Stimulated activated CD8-positive, alpha-beta memory T cell treated with anti-CD3 and anti-CD28 coated beads, Interleukin-12 subunit alpha, Interleukin-12 subunit beta, amount 100 ng/mL, for 4 hours (primary cell): ENCODE measurements at places on chromosomes 5 and 9.

GRCh38 chr9:126117158-126117425 is 209.5 kb upstream of the MVB12B start:
- DNase-seq: no peak

DNA sequence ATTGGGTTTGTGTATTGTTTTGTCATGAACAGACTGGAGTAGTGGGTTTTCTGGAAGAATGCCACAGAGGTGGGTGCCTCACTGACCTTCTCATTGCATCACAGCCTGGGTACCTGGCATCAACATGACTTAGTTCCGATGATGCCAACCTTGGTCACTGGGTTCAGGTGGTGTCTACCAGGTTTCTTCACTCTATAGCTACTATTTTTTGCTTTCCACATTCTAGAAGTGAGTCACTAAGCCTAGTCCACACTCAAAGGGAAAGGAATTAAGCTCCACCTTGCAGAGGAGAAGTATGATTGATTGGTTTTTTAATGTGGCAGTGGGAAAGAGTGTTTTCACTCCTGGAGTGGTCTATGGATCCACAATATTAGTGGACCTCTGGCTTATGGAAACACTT is 391.9 kb downstream of the DMRT2 start:
- no peak for DNase-seq

GRCh38 chr9:129489838-129490582 is 130.9 kb downstream of the C9orf50 start:
- no peak for DNase-seq

DNA sequence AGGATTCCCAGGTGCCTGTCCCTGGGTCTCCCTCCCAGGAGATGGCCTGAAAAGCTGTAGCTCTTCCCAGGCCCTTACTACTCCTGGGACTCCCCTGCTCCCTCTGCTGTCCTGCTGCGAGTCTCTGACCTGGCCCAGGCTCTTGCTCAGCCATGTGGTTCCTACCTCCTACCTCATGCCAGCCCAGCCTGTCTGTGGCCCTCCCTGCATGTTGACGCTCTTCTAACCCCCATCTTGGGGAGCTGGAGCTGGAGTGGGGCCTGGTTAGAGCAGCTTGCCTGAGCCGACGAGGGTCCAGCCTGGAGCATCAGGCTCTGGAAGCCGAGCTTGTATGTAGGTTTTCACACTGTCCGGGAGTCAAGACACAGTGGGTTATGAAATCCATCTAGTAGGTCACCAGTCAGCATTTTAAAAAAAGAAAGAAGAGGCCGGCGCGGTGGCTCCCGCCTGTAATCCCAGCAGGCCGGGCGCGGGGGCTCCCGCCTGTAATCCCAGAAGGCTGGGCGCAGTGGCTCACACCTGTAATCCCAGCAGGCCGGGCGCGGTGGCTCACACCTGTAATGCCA is 244.4 kb downstream of the FANCC start:
- DNase-seq: no peak

DNA sequence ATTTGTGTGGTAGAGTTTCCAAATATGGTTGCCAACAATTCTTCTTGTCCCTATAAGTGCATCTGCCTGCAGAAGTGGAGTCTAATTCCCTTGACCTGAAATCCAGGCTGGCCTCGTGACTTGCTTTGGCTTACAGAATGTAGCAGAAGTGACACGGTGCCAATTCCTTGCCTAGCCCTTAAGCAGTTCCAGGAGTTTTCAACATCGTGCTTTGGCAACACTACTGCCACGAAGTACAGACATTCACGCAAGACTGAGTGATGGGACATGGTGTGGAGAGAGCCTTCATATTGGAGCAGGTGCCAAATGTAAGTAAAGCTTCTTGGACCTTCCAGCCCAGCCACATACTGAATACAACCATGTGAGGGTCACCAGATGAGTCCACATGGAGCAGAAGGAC is 92.9 kb upstream of the NEK6 start:
- no peak for DNase-seq

GRCh38 chr5:16037121-16037845 is 142.3 kb downstream of the MARCHF11 start:
- DNase-seq: no peak

- no peak for DNase-seq
Observed at GRCh38 chr5:142286111-142286510, 38.7 kb downstream of the SPRY4 start.

DNA sequence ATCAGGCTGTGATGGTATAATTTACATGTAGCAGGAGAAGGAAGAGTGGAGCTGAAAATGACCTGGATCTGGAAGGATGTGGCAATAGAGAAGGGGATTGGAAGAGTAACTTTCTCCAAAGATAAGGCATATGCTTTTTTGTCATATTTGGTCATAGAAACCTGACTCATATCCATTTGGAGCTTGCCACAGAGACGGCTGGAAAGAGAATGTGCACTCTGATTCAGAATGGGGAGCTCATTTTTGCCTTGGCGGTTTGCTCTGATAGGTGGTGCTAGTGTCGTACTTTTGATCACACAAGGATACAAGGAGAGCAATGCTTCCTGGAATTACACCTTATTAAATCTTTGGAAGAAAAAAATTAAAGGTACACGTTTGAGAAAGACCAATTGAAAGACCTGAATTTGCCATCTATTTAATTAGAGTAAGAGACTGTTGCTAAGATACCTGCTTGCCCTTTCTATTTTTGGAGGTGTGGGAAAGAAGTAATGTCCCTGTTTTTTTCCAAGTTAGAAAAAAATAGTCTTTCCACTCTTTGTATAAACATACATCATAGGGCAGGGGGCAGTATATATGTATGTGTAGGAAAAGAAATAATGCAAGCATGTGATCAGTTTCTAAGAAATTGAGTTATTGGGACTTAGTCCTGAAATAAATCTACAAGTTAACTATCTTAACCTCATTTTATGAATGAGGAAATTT is 5.4 kb downstream of the LSM11 start:
- DNase-seq: no peak

- no peak for DNase-seq
Observed at GRCh38 chr5:78806544-78806943, 158.0 kb upstream of the LHFPL2 start.

DNA sequence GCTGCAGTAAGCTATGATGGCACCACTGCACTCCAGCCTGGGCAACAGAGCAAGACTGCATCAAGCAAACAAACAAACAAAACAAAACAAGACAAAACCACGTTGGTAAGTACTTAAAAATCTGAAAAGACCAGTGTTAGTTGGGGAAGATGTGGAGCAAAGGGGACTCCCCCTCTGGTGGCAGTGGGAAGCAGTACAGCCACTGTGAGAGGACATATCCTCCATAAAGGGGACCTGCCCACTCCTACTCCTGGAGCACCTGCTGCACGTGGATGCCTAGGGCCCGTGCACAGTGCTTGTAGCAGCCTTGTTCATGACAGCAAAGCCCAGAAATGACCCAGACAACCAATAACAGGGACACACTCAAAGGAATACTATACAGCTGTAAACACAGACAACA is 17.0 kb upstream of the IPPK start:
- no peak for DNase-seq

- no peak for DNase-seq
Observed at GRCh38 chr9:85151741-85152140, 482.2 kb downstream of the NTRK2 start.

GRCh38 chr9:79465156-79465555 is 106.6 kb upstream of the TLE4 start:
- DNase-seq: no peak

GRCh38 chr9:103625161-103625804 is 468.8 kb upstream of the SMC2 start:
- no peak for DNase-seq

DNA sequence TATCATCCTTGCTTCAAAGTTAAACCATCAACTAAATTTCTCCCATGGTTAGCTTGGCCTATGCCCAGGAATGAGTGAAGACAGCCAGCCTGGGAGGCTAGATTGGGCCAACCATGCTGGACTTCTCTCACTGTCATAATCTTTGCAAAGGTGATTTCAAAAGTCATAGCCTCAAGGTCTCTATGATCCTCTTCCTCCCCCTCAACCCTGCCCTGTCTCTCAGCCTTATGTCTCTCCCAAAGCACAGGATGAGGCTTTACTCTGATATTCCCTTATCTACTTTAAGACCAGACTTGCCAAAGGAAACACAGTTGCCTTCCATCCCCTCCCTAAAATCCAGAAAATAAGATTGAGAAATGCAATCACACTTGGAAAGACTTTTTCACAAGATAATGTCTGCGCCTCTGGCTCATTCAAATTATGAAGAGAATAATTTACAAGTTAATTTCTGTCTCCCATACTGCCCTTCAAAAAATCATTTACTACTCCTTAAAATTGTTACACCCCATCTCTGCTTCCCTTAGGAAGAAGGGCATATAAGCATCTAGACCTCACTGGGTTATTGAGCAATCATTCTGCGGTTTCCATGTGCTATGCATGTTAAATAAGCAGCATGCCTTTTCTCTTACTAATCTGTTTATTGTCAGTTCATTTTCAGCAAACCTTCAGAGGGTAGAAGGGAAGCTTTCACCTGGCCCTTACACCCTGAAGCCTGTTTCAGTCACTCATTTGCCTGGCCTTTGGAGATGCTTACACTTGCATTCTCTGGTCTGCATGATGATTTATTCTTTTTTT is 113.8 kb upstream of the ANKRD55 start:
- DNase-seq: no peak

DNA sequence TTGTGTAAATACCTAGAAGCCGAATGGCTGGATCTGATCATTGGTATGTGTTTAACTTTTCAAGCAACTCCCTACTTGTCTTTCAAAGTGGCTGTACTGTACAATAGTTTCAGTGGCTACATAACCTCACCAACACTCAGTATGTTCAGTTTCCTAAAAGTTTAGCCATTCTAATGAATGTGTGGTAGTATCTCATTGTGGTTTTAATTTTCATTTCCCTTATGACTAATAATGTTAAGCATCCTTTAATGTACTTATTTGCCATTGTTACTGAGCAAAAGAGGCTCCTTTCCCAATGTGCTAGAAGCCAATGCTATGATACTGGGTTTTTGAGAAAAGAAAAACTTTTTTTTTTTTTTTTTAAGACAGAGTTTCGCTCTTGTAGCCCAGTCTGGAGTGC is 27.8 kb upstream of the ALDOB start:
- no peak for DNase-seq

GRCh38 chr9:135980926-135981630 is 19.9 kb upstream of the UBAC1 start:
- no peak for DNase-seq

- DNase-seq: no peak
Observed at GRCh38 chr5:41277476-41278245, 64.3 kb upstream of the C6 start.

GRCh38 chr5:150510460-150511263 is 2.7 kb downstream of the NDST1 start:
- DNase-seq: no peak

DNA sequence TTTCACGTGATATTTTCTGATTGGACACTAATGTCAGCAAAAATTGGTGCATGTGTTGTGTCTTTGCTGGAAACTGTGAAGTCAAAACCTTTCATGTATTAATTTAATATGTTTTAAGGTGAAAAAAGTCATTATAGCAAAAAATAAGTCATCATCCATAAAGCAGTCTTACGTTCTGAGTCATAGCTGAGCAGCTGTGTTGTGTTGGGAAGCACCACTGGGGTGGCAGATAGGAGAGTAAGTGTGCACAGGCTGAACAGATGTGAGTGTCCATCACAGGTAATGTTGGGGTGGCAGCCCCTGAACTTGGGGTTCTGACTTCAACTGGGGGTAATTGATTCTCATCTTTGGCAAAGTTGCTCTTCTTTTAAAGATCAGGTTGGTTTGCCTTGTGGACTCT is 156.8 kb downstream of the NXNL2 start:
- no peak for DNase-seq
